ENCODE measurements at places on chromosomes 11 and 22.

DNA sequence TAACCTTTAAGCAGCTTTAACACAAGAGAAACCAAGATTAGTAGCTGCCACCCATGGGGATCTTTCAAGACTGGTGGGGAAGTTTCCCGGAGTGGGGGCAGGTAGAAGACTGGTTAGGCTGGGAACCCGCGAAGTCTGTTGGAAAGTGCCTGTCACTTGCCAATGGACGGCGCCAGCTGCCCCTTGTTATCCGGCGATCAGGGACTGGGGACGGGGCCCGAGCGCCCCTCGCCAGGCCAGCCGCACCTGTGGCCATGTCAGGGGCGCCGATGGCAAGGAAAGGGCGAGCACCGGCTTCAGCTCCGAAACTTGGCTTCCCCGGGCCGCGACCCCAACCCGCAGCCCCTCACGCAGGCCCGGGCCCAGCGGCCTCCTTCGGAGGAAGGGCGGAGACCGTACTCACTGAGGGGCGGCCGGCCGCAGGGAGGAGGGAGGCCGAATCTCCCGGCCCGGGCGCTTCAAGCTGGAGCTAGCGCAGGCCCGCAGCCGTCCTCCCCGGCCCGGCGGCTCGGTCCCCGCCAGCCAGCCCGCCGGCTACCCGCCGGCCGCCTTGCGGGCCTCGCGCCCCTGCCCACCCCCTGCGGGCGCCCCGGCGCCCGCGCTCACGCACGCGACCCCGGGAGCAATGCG, 539 bp downstream of the EIF4ENIF1 start:
- no peak for DNase-seq

- no peak for DNase-seq
Measured at GRCh38 chr11:118234833-118235232, 10.0 kb upstream of the JAML start.

DNA sequence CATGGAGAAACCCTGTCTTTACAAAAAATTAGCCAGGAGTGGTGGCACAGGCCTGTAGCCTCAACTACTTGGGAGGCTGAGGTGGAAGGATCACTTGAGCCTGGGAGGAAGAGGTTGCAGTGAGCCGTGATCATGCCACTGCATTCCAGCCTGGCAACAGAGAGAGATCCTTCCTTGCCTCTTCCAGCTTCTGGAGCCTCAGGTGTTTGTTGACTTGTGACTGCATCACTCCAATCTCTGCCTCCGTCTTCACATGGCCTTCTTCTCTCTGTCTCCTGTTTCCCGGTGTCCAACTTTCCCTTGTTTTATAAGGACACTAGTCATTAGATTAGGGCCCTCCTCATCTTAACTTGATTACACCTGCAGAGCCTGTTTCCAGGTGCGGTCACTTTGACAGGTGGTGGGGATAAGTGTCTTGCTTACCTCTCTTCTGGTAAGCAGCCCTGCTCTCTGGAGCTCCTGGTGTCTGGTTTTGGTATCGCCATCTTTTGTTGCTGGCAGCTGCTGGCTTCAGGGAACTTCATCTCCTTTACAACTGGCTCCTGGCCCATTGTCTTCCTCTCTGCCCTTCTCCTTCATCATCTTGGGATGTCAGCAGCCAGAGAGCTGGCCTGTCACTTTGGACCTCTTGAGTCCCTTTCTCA, 8.2 kb upstream of the USP2 start:
- no peak for DNase-seq

- no peak for DNase-seq
Measured at GRCh38 chr11:129612447-129612961, 203.1 kb upstream of the TMEM45B start.

GRCh38 chr11:97136067-97136466, 746.3 kb downstream of the JRKL start:
- DNase-seq, result no peak

DNA sequence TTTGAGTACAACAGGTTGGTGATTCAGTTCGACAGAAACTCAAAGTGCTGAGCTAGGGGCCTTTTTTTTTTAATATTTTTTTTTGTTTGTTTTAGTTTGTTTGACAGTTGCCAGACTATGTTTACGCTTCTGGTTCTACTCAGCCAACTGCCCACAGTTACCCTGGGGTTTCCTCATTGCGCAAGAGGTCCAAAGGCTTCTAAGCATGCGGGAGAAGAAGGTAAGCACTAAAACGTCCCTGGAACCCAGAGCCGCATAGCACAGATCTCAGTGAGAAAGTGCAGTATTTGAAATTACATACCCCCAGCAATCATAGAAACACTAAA, 649 bp downstream of the PRRG4 start:
- DNase-seq, result no peak

- no peak for DNase-seq
Measured at GRCh38 chr11:3056296-3057068, 741 bp downstream of the CARS1 start.

DNA sequence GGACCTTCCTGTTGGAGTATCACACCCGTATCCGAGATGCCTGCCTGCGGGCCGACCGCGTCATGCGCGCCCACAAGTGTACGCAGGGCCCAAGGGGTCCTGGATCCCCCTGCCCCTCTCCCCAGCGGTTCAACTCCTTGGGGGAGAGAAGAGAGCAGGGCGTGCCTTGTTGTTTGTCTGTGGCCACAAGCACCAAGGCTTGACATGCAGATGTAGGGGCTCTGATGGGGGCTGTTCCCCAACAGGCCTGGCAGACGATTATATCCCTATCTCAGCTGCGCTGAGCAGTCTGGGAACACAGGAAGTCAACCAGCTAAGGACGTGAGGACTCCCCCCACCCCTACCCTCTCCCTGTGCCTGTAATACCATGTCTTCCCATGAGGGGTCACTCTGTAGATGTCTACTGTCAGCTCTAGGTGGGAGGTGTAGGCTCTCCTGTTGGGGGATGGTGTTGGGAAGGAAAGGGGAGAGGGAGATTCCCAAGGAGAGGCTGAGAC, 6.8 kb downstream of the CFL1 start:
- no peak for DNase-seq

DNA sequence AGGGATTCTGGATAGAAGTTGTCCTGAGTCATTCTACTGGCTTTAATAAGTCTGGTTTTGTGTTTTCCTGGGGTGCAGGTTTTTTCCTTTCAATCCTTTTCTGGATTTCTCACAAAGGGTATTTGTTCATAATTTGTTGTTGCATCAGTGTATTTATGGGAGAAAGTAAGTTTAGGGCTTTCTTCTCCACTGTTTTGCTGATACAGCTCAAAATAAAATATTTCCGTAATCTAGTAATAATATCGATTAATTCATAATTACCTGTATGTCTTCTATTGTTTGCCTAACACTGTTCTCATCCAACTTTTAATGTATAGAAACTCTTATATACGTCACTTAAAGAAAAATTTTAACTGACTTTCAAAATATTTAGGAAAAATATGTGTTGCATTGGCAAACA, 728.2 kb downstream of the LUZP2 start:
- DNase-seq, result no peak

GRCh38 chr11:69954756-69955155, 123.4 kb upstream of the ANO1 start:
- no peak for DNase-seq

DNA sequence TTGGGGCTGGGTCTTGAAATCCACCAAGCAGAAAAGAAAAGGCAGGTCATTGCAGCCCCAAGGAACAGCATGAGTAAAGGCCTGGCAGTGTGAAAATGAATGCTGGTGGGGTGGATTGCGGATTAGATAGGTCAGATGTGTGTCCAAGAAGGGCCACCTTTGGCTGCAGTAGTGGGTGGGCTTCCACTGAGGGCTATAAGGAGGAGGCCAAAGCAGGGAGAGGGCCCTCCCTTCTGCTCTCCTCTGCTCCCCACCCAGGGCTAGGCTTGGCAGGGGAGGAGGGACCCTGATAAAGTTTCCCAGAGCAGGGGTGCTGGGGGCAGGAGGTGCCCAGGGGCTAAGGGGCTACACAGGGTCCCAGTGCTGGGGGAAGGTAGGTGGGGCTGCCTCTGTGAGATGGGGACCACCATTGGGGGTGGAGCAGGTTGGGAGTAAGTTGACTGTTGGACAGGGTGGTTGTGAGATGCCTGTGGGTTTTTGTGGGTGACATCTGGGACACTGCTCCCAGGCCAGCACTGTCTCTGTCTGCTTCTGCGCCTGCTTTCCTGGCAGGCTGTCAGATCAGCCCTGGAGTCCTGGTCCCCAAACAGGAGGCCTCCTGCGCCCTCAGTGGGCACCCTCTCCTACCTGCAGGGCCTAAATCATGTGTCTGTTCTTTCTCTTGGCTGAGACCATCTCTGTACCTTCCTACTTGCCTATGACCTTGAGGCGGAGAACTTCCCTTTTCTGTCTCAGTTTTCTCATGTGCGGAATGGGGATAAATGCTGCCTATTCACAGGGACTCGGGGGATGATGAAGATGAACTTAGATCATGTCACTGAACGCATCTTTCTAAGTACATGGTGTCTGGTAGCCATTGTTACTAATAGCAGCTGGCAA, 1.9 kb downstream of the CAPN5 start:
- no peak for DNase-seq

DNA sequence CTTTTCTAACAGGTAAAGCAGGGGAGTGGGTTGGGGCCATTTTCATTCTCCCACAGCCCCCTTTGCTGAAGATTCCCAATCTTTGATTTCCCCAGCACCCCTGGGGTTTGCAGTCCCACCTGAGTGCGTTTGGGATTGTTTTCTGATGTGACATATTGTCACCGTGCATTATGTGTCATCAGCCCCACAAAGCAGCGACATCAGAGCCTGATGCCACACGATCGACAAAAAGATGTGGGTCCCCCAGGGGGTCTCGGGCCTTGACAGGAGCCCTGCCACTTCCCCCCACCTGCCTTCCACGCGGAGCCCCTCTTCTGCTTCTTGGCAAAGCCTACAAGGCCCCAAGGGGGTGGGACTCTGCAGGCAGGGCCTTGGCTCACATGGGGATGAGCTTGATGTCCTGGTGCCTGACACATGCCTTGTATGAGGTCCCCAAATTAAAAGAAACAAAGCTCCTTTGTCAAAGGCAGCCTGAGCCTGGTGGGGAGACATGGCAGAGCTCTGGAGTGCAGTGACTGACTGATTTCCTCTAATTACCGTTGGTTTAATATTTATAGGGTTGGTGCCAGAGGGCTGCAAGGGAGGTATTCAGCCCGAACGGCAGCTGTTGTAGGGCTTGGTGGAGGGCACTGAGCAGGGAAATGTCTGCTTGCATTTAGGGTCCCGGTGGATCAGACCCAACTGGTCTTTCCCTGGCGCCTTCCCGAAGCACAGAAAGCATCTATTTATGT, 149.2 kb downstream of the MIAT start:
- no peak for DNase-seq

GRCh38 chr11:22199243-22199642, 6.4 kb downstream of the ANO5 start:
- no peak for DNase-seq

- no peak for DNase-seq
Measured at GRCh38 chr11:44319170-44319551, 9.2 kb upstream of the ALX4 start.

DNA sequence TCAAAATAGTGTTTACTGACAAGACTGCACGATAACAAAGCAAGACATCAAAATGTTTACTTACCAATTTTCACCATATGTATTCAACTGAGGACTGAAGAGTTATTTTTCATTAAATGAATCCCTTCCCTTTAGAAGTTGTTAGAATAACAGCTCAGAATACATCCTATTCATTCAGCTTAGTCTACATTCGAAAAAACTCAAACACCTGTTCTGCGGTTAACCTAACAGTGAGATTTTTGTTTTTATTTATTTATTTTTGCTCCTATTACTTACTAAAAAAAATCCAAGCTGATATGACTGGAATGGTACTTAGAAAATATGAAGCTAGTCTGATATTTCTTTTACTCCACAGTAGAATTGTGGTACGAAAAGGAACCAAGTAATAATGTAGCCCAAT, 10.0 kb downstream of the KCNA4 start:
- DNase-seq, result no peak

DNA sequence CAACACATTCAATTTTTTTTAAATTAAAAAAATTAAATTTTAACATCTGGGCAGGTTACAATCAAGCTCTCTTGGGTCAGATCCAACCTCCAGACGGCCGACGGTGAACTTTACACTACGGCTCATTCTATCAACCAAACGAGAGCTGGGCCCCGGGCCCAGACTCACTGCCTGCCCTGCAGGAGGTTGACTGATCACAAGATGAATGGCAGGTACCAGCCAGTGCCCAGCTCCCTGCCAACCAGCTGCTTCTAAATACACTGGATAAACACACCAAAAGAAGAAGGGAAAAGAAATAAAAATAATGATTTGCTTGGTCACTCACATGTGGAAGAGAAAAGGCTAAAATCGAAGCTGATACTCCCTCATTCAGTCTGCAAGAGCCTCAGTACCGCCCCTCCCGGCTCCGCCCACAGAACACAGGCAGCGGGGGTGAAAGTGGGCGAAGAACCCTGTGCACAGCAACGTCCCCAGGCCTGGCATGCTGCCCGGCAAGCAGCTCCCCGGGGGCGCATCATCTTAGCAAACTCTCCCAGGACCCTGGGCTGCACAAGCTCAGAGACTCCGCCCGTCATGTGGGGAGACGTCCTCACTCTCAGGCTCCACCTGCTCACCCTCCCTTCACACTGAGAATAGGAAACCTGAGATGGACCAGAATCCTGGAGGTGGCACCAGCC, 303.4 kb downstream of the SHANK2 start:
- no peak for DNase-seq

- DNase-seq, result no peak
Measured at GRCh38 chr11:20235164-20235563, 74.9 kb upstream of the DBX1 start.

DNA sequence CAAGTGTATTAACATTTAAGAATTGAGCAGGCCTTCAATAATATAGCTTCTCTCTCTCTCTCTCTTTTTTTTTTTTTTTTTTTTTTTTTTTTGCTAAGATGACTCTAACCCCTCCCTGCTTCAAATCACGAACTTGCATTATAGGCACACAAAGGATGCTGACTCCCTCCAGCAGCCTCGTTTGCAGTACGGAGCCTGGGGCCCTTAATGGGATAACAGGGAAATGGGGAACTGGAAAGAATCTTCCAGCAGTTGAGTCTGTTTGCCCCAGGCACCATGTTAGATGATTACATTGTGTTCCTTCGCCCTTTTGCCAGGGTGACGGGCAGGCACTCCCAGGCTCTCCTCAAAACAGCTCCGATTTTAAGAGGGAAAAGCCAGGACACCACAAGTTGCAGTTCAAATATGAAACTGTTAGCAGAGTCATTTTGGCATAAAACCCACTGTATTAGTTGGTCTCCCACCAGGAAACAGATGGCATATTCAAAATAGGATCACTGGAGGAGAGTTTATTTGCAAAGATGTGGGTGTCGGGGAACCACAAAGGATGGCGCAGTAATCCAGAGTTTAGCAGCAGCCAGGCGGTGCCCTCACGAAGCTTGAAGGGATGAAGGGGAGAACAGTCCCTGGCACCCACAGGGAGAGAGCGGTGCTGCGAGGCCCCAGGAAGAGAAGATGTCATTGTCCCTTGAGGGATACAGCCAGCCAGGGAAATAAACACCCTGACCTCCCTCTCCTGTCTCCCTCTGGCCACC, 26.5 kb upstream of the TREH start:
- DNase-seq, result no peak

DNA sequence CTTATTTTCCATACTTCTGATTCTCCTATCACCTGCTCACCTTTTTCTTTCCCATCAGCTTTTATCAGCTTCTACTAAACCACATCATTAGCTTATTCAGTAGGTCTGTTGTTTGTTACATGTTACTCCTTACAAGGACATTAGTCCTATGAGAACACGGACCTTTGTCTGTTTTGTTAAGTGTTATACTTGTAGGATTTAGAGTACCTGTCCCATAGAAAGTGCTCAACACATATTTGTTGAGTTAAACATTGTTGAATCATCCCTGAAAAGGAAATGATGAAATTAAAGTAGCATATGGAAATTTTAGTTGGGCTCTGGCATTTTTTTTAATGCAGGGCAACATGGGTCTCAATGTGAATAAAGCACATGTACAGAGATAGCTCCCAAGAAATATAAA, 222.1 kb upstream of the CARD18 start:
- no peak for DNase-seq

Measured in HS-5 (cell line).